Stimulated activated naive CD4-positive, alpha-beta T cell (primary cell): ENCODE measurements at places on chromosomes 7 and 10.

GRCh38 chr7:116252249-116252648 is 41.9 kb downstream of the TES start:
- DNase-seq, result no peak

- DNase-seq, result no peak
These were observed 40.3 kb downstream of the RSU1 start for GRCh38 chr10:16776896-16777295.

GRCh38 chr10:4354382-4354812 is 471.6 kb upstream of the AKR1E2 start:
- no peak for DNase-seq

- DNase-seq, result no peak
These were observed 528.9 kb downstream of the MAGI2 start for GRCh38 chr7:78924581-78924980.
